ENCODE measurements at places on chromosomes 3 and 15.
A peak's percentile ranks its signal among the peaks of the same experiment; 100 is the strongest.

DNA sequence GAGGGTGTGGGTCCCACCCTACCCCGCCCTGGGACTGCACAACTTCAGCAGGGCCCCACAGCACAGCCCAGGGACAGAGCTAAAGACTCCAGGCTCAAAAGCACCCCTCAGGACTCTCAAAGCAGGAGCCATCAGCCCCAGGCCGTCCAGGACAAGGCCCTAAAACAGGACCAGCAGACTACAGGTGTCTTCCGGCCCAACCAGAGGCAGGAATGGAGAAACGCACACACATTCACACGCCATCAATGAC is 26.1 kb downstream of the ATRIP start:
- H3K4me3 ChIP-seq: peak overlapping the region; percentile 41
- DNase-seq: no peak
- H3K27me3 ChIP-seq: no peaks in the 10 kb centered on the region
- H3K36me3 ChIP-seq: no peaks in the 10 kb centered on the region
- H3K4me1 ChIP-seq: peaks cover 12% of the 10 kb centered on the region
- H3K27ac ChIP-seq: peak overlapping the region; percentile 100

- DNase-seq: no peak
- H3K36me3 ChIP-seq: no peaks in the 10 kb centered on the region
- no peak overlapping the region for H3K4me3 ChIP-seq
- H3K4me1 ChIP-seq: no peaks in the 10 kb centered on the region
- H3K27me3 ChIP-seq: no peaks in the 10 kb centered on the region
These were observed 808.2 kb downstream of the SQOR start for GRCh38 chr15:46442901-46443590.

DNA sequence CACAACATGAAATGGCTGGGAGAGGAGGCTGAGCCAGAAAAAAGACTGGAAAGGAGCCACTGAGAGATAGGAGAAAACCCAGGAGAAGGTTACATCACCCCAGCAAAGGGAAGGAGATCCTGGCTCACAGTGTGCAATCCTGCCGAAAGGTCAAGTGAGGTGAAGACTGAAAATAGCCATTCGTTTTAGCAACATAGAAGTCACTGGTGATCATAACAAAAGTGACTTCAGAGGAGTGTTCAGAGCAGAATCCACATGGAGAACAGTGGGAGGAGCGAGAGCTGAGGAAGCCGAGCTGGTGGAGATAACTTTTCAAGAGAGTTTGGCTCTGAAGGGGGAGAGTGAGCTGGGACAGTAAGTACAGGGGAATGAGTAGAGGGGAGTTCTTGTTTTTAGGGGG is 5.4 kb upstream of the HEG1 start:
- peaks cover 5% of the 10 kb centered on the region for H3K4me1 ChIP-seq
- H3K4me3 ChIP-seq: no peak overlapping the region
- DNase-seq: no peak
- no peaks in the 10 kb centered on the region for H3K27me3 ChIP-seq
- no peak overlapping the region for H3K27ac ChIP-seq
- no peaks in the 10 kb centered on the region for H3K36me3 ChIP-seq

- H3K36me3 ChIP-seq: peaks cover 3% of the 10 kb centered on the region
- DNase-seq: peak; percentile 29
- H3K4me3 ChIP-seq: no peak overlapping the region
These were observed 144.6 kb downstream of the LPP start for GRCh38 chr3:188298585-188298984.

DNA sequence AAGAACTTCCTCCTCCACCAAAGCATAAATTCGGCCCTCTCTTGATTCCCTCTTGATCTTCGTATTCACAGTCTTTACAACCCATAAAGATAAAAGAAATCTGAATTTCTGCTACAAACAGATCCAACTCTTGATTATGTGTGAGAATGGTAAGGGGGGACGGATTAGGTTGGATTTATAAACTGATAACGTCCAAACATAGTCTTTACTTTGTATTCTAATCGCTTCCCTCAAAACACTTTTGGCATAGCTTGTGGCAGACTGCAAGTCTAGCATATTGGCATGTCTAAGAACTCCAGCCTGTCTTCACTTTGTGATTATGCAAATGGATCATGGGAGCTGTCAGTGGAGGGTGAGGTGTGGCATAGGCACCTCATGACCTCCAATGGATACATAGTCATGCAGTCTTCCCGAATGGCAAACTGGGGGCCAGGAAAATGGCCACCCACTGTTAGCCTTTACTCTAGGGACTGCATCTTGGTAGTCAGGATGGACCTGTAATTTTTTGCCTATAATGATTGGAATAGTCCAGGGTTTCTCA is 24.3 kb upstream of the GPR171 start:
- H3K4me3 ChIP-seq: no peak overlapping the region
- peaks cover 6% of the 10 kb centered on the region for H3K4me1 ChIP-seq
- H3K27ac ChIP-seq: peak overlapping the region; percentile 22
- no peaks in the 10 kb centered on the region for H3K36me3 ChIP-seq
- no peak for DNase-seq

GRCh38 chr3:39347586-39347876 is 18.0 kb downstream of the CCR8 start:
- H3K27ac ChIP-seq: no peak overlapping the region
- no peak for DNase-seq
- H3K4me1 ChIP-seq: no peaks in the 10 kb centered on the region
- H3K36me3 ChIP-seq: no peaks in the 10 kb centered on the region

Data from small intestine (tissue), 16 donors.